ENCODE measurements at places on chromosomes 2 and 18. TPM values are rescaled to one million over a fixed set of nuclear protein-coding genes. Genes with fewer than 3 reads are reported as not detected.

DNA sequence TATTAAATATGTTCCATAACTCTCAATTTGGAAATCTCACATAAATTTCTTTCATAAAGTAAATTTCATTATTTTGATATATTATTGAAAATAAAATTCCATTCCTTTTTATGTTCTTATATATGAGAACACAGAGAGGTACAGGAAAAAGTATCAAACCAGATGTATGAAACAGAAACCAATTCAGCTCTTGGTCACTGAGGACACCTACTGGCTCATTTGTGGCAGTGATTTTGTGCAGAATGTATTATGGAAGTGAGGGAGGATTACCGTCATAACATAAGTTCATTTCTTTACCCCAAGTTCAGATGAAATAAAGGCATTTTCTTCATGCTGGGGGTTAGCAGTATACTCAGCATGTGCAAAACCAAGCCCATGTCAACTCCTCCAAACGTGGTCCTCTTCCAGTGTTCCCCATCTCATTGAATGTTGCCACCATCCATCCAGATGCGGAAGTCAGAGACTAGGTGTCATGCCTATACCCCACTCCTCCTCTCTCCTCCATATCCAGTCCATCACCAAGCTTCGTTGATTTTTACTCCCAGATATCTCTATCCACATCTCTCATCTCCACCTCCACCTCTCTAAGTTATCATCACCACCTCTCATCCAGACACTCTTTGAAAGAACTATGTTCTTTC lies 41.7 kb upstream of the MALL start:
- DNase-seq = peak; percentile 66

DNA sequence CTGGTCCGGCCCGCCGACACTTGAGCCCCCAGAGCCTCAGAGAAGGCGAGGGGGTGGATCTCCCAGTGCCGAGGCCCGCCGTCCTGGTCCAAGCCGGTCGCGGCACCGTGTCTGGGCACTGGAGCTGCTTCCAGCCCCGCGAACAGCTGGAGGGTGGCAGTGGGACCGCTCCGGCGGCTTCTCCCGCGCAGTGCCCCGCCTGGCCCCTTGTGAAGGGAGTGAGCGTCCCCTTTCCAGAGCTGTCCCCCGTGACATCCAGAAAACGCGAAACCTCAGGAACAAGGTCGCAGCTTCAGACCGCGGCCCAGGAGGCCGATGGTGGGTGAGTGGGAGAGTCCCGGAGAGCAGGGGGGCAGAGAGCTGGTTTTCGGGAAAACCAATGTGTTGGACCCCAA lies 579 bp upstream of the EMX1 start:
- no peak for DNase-seq

DNA sequence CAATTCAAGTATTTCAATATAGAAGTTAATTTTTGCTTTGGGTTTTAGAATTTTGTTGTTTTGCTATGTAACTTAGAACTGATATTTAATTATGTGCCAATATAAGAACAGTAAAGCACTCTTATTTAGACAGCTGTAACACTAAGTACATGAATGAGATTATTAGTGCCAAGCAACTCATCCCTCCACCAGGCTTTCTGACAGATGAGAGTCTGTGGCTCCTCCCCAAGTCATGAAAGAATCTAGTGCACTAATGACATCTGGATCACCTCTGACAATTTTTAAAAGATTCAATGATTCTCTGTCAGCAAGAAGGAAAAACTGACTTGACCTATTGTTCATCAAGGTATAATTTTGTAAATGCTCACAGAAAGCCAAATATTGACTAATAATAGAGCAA lies 67.8 kb downstream of the TMEFF2 start:
- no peak for DNase-seq

- DNase-seq = no peak
These were observed 419.2 kb downstream of the NR4A2 start for GRCh38 chr2:155913356-155913755.

GRCh38 chr2:100140582-100140981 lies 1.8 kb downstream of the AFF3 start:
- DNase-seq = no peak

DNA sequence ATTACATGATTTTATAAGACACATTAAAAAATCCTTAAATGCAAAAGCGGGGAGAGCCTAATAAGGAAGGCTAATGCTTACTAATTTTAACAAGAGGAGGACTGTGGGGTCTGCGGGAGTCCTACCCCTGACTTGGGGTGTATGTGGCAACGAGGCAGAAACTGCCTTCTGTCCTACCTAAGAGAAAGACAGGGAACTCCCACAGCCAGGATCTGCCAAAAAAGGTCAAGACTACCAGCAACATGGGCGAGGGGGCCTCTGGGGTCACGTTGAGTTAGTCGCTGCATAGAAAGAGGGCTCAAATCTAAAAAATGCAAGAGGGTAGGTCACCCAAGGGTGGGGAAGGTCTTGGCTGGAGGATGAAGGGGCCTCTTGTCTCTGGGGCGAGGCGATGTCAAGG lies 529 bp upstream of the AMER3 start:
- no peak for DNase-seq

GRCh38 chr18:64919971-64920570 lies 771.2 kb upstream of the LINC00305 start:
- no peak for DNase-seq

GRCh38 chr2:235095569-235095968 lies 143.8 kb downstream of the SH3BP4 start:
- DNase-seq = no peak

Gene FBLN7
- 0.95 TPM for total RNA-seq

- DNase-seq = no peak
These were observed 1677.0 kb upstream of the LRRTM1 start for GRCh38 chr2:81981585-81981984.

Gene MARCHF4
- total RNA-seq = 1.3 TPM

Gene KRTCAP3
- total RNA-seq = 1.9 TPM

Gene CD8B2
- total RNA-seq = not detected

GRCh38 chr2:193538061-193538460 lies 1343.3 kb upstream of the TMEFF2 start:
- no peak for DNase-seq

Gene MC4R
- total RNA-seq = not detected

- no peak for DNase-seq
These were observed 23.6 kb upstream of the SULT1C4 start for GRCh38 chr2:108354136-108354535.

- no peak for DNase-seq
These were observed 4.1 kb downstream of the LRRC30 start for GRCh38 chr18:7234956-7235355.

DNA sequence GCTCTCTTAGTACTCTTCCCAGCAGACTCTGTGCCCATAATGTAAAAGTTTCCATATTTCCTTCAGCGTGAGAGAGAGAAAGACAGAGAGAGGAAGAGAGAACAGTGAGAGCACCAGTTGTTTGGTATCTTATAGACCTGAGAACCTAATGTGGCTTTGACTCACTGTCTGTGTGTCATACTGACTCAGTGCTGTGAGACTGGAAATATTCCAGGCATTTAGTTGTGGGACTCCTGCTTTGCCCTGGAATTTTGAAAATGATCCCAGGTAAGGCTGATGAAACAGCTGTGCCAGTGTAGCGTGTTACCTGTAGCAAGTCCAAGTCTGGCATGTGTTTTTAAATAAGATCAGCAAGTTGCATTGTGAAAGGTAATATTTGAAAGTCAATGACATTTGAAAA lies 87.9 kb upstream of the KCNH7 start:
- peak; percentile 45 for DNase-seq

GRCh38 chr2:176189681-176190641 lies 1.5 kb downstream of the HOXD1 start:
- no peak for DNase-seq

DNA sequence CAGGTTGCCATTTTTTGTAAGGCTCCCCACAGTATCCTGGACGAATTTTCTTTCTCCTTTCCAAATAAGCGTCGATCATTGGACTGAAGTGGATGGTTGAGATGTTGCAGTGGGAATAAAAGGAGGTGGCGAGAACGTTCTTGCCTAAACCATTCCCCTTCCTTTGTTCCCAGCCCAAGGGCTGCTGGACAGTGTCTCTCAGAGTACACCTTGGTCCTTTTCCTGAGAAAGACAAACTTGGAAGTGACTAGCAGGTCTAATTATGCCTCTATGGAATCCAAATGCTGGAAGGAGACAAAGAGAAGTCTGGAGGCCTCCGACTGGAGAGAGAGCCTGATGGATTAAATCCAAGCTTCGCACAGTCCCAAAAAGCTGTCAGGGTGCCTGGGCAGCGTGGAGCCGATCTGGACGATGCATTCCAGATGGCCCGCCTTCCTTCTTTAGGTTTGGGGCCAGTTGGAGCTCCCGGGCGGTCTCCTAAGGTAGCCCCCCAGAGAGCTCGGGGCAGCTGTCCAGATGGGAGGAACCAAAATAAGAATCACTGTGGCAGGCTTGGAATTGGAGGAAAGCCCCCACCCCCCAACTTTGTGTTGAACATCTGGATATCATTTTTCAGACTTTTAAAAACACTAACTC lies 186.8 kb downstream of the TMEM247 start:
- DNase-seq = no peak

DNA sequence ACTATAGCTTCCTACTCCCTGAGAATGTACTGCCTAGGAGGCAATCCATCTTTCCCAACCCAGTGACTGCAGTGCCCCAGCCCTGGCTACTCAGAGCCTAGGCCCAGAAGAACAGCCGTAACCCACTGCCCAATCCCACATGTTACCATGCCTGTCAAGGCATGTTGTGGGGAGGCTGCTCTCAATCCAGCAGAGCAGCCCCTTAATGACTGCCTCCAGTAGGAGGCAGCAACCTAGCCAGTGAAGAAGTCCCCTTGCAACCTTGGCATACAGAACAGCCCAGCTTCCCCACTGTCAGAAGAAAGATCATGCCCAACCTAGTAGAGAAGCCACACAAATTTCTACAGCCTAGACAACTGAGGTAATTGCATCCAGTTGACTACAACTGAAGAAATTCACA lies 44.2 kb upstream of the CDH7 start:
- DNase-seq = no peak

DNA sequence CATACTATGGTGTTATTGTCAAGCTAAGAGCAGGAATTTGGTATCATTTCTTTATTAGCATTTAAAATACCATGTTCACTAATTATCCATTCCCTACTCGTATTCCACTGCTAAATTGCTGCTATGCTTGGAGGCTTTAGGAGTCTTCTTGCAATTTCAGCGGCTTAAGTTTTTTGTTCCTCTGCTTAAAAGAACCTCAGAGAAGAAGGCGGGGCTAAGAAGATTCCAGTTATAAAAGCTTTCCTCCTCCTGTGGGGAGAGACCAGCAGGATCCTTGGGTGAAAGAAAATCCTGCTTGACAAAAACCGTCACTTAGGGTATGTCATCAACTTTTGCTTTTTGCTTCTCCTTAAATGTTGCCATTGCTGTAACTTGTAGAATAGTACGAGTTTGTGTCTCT lies at the start of gene TRPM8:
TRPM8 (plus strand) TSS at position 258 of the 400 bp plus-strand sequence. CDS start 9,165 bp downstream, outside the sequence.
- DNase-seq = no peak

Gene SLC25A52
- total RNA-seq = not detected

DNA sequence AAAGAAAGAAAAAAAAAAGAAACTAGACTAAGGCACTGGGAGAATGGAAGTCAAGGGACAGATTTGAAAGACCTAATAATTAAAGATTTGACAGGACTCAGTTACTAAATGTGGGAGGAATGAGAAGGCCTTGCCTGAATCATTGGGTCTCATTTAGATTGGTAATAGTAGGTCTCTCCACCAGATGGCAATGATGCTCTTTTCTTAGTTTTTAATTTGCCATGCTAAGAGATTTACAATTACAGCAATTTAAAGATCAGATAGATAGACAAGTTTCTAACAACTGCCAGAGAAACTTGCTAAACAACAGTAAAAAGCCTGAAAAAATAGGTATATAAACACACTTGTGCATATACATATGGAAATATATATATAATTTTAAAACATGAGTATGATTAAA lies 153.0 kb downstream of the TMEM247 start:
- DNase-seq = no peak

- DNase-seq = no peak
These were observed 68.9 kb upstream of the RMDN2 start for GRCh38 chr2:37856101-37856751.

Gene DSC3
- 0.23 TPM for total RNA-seq

Gene ZSWIM2
- total RNA-seq = not detected

Gene RAB11FIP5
- total RNA-seq = 27.3 TPM

Gene FAM210A
- total RNA-seq = 21.0 TPM

Gene DPP4
- 0.23 TPM for total RNA-seq

DNA sequence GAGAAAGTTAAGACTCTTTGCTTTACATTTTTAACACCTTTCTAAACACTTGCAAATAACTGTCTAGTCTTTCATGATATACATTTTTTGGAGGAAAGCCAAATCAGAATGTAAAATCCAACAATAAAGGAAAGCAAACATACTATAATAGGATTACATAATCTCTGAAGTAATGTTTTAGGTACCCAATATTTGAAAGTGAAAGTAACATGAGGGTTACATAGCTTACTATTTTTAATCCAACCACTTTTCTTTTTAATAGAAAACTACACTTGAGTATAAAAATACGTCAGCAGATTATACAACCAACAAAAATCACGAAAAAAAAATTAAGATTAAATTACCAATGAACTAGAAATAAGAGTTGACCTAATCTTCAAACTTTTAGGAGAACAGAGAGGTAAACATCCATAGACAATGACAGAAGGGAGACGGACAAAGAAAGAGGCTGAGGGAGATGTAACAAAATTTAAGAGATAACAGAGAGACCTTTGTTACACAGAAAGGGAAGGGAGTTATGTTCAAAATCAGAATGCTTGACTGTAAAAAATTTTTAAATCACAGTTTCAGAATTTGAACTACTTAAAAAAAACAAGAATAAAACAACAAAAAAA lies 150.0 kb downstream of the IKZF2 start:
- no peak for DNase-seq

- no peak for DNase-seq
These were observed 378.4 kb upstream of the NRXN1 start for GRCh38 chr2:51410331-51410730.

DNA sequence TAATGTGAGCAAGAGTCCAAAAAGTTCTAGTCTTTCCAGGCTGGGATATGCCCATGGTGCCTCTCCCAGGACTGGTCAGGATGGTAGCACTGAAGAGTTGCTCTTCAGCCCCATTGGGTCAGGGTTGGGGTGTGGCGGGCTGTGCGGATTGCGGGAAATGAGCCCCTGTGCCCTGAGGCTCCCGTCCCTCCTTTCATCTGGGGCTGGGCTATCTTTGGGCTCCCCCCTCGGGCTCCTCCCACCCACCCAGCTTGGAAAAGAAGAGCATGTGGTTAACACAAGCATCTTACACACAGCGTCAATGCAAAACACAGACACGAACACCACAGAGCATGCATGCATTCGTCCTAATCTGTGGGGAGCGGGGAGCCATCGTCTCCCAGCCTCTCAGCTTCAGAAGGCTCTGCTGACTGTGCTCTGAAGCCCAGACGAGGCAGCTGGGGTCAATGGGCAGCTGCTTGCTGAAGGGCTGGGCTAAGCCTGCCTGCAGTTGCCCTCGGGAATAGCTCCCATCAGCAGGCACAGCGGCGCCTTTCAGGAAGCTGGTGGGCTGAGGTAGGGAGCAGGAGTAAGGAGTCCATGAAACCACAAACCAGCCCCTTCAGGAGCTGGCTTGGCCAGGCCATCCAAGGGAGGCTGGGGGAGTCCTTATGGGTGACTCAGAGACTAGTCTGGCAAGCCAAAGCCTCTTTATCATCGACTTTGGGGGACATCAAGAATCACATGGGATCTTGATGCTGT lies 112.9 kb downstream of the CLIP4 start:
- DNase-seq = no peak

Gene ELOA2
- not detected for total RNA-seq

Measured in Panc1 (cell line).